ENCODE measurements at places on chromosomes 13 and 19.

DNA sequence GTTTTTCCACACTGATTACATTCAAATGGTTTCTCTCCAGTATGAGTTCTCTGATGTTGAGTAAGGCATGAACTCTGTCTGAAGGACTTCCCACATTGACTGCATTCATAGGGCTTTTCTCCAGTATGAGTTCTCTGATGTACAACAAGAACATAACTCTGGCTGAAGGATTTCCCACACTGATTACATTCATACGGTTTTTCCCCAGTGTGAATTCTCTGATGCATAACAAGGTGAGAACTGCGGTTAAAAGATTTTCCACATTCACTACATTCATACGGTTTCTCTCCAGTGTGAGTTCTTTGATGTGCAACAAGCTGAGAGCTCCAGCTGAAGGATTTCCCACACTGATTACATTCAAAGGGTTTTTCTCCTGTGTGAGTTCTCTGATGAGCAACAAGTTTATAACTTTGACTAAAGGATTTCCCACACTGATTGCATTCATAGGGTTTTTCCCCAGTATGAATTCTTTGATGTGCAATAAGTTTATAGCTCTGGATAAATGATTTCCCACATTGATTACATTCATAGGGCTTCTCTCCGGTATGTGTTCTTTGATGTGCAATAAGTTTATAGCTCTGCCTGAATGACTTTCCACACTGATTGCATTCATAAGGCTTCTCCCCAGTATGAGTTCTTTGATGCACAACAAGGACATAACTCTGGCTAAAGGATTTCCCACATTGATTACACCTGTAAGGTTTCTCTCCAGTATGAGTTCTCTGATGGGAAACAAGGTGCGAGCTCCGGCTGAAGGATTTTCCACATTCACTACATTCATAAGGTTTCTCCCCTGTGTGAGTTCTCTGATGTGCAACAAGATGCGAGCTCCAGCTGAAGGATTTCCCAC lies 23.5 kb downstream of the ZNF180 start:
- DNase-seq: peak; percentile 83

- peak; percentile 78 for DNase-seq
These were observed 10.1 kb downstream of the OR1I1 start for GRCh38 chr19:15091918-15092753.

- DNase-seq: peak; percentile 38
These were observed 8.3 kb downstream of the CACTIN start for GRCh38 chr19:3618144-3618810.

DNA sequence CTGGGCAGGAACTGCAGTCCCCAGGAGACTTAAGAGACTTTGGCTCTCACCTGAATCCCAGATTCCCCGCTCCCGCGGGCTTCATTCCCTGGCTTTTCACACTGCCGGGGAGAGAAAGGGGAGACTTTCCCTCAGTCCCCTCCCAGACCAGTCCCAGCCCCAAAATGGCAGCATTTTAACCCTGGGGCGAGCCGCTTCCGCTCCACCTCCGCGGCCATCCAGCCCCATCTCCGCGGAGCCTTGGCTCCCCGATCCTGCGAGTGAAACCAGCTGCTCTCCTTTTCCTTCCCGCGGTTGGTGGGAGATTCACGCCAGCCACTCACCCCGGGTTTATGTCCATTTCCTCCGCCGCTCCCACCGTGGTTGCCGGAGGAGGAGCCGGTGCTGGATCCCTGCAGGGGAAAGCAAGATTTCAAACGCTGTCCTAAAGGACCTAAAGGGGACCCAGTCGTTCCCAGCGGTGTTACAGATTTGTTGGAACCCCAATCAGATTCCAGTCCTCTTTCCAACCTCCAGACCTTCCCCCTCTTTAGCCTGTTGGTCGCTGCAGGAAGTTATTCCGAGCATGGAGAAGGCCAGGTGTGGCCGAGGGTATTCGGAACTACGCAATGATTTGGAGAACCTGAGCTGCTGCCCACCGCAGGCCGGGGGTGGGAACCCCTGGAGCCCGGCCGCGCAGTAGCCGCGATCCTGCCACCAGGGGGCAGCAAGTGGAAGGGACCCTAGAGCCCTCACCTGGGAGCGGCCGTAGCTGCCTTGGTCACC lies 3.4 kb downstream of the DMKN start:
- DNase-seq: peak; percentile 87

GRCh38 chr19:6696239-6696820 lies 24.1 kb downstream of the C3 start:
- no peak for DNase-seq

- DNase-seq: peak; percentile 86
These were observed 9.2 kb upstream of the ZNF358 start for GRCh38 chr19:7506385-7507328.

DNA sequence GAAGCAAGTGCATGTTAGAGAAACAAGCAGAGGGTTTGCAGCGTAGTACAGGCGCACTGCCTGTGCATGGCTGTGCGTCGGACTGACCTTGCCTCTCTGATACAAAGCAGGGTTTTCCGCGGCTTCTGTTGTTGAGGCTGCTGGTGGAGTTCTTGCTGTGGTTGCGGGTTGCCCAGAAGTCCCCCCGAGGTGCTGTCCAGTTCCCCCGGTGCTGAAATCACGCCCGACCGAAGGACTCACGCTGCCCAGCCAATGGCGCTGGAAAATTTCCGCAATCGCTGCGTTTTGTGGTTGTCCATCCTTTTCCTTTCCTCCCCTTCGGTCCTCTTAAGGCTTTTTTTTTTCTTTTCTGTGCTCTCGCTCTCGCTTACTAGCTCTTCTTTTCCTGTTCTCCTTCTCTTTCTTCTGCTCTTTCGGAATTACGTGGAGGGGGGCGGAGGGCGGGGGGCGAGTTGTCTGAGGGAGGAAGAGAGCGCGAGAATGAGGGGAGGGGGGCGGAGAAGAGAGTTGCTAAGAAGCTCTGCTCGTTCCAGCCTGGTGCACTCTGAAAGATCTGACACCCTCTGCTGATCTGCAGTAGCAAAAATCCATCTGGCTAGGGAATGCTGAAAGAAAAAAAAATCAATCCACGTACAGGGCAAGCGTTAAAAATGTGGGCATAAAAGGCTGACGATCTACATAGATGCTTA lies at the start of gene SLITRK1:
Gene SLITRK1 (minus strand): TSS at position 558 of the 689 bp plus-strand sequence. CDS start 967 bp downstream, outside the sequence.
- peak; percentile 57 for DNase-seq

DNA sequence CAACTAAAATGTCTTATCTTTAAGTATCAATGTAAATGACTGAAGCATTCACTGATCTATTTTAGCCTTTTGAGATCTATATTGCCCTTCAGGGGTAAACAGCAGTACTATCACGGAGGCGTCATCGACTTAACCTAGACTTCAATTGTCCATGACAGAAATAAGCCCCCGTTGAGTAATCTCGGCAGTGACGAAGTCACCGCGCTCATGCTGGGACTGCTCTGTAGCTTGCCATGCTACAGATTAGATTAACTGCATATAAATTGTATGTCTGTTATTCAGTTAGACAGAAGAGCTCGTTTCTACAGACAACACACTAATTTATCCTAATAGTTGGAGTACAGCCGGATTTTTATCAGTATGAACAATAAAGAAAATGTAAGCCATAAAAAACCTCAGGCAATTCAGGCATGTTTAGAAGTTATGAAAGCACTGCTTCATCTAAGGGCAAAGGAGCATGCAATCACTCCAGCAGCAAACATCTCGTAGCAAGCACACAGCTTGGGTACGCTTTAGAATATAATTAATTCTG lies 56.6 kb downstream of the TUBGCP3 start:
- no peak for DNase-seq

GRCh38 chr19:7912144-7912696 lies 2.4 kb upstream of the TGFBR3L start:
- no peak for DNase-seq

DNA sequence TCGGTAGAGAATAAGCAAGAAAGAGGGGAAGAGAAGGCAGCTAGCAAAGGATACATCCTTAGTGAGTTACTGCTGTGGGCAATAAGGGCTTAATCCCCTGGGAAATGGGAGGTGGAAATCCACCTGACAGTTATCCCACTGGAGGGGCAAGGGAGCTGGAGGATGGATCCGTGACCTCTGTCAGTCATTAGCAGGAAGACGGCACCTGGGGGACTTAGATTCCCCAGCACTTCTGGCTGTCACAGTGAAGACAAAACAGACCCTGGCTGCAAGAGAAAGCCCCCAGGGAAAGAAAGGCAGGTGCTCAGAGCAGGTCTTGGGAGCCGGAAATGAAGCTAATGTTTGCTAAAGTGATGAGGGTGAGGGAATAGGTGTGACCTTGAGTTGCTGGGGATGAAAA lies 70.4 kb upstream of the MRI1 start:
- DNase-seq: no peak

DNA sequence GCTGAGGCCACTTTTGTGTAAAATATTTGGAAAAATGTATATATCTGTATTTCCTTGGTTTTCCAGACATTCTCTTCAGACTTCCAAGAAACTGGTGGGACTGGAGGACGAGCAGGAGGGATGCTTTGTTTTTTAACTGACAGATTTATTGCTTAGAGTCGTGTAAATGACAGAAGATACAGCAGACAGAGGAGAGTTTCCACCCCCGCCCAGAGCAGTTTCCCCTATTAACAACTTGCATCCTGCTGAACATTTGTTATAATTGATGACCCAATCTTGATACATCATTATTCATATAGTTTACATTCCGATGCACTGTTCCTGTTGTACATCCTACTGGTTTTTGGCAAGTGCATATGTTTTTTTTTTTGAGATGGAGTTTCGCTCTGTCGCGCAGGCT lies 7.1 kb upstream of the DOCK6 start:
- no peak for DNase-seq

DNA sequence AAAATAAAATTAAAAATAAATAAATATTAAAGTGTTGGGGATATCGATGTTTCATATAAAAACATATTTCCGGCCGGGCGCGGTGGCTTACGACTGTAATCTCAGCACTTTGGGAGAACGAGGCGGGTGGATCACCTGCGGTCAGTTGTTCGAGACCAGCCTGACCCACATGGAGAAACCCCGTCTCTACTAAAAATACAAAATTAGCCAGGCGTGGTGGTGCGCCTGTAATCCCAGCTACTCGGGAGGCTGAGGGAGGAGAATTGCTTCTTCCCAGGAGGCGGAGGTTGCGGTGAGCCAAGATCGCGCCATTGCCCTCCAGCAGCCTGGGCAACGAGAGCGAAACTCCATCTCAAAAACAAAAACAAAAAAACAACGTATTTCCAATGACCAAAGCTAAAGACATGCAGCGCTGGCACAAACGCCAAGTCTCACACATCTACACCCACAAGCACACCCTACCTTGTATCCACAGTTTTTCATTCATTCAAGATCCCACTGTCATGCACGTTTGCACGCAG lies 907 bp downstream of the ZNF569 start:
- no peak for DNase-seq

- DNase-seq: no peak
These were observed 15.4 kb downstream of the GTPBP3 start for GRCh38 chr19:17352608-17353280.

- peak; percentile 68 for DNase-seq
These were observed 65.9 kb downstream of the KCNRG start for GRCh38 chr13:50080911-50081678.

- no peak for DNase-seq
These were observed 524.7 kb upstream of the HTR2A start for GRCh38 chr13:47421525-47421924.

- DNase-seq: no peak
These were observed 26.2 kb upstream of the ATP8A2 start for GRCh38 chr13:25345576-25345975.

- no peak for DNase-seq
These were observed 17.3 kb downstream of the DHRS12 start for GRCh38 chr13:51786425-51787265.

DNA sequence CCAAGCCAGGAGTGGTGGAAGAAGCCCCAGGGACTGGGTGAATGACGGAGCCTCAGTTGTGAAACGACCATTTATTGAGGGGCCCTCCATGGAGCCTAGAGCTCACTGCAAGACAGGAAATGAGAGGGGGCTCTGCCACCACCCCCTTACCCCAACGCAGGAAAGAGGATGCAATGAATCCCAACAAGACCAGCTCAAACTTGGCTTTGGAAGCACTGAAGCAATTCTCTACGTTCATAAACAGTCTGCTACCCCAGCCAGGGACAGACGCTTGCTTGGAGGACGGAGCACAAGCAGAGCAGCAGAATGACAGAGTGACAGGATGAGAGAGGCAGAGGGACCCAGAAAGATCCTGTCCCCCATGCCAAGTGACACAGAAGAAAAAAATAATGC lies 1.0 kb downstream of the PRKACA start:
- no peak for DNase-seq

- DNase-seq: no peak
These were observed 2.3 kb downstream of the ZNF414 start for GRCh38 chr19:8511573-8512101.

DNA sequence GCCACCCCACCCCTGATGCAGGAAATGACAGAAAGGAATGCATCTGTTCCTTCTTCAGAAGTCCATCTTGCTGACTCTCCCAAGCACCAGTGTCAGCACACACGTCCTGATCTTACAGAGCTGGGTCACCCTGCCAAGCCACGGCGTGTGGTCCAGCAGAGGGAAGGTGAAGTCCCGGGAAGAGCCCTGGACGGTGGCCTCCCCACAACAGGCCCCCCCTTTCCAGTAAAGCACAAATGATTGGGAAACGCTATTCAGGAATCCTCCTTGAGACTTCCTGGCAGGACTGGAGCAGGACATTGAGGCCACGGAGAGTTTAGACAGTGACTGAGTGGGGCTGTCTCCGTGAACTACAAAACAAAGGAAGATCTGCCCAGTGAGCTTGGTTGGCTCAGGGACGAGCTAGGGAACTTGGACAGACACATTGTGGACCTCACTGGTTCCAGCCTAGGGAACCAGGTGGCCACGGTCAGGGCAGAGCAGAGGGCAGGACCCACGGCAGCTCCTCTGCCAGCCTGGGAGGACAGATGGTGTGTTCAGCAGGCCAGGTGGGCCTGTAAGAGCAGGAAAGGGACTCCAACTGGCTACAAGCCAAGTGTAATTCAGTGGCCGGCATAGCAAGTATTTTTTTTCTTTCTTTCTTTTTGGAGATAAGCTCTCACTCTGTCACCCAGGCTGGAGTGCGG lies 41.7 kb downstream of the ELL start:
- DNase-seq: no peak

GRCh38 chr13:108785844-108786243 lies 156.4 kb downstream of the MYO16 start:
- no peak for DNase-seq

- no peak for DNase-seq
These were observed 2439.9 kb upstream of the PCDH20 start for GRCh38 chr13:63855457-63856118.
